ENCODE measurements at places on chromosomes 2 and 18.

- no peak for DNase-seq
Observed at GRCh38 chr2:111155610-111156009, 34.9 kb downstream of the BCL2L11 start.

DNA sequence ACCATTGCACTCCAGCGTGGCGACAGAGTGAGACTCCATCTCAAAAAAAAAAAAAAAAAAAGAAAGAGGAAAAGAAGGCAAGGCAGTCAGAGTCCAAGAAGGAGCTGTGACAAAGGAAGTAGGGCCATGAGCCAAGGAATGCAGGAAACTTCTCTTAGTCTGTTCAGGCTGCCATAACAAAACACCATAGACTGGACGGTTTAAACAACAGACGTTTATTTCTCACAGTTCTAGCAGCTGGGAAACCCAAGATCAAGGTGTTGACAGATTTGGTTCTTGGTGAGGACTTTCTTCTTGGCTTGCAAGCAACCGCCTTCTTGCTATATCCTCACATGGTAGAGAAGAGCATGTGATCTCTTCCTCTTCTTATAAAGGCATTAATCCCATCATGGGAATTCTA, 13.1 kb upstream of the SUMO1 start:
- no peak for DNase-seq

DNA sequence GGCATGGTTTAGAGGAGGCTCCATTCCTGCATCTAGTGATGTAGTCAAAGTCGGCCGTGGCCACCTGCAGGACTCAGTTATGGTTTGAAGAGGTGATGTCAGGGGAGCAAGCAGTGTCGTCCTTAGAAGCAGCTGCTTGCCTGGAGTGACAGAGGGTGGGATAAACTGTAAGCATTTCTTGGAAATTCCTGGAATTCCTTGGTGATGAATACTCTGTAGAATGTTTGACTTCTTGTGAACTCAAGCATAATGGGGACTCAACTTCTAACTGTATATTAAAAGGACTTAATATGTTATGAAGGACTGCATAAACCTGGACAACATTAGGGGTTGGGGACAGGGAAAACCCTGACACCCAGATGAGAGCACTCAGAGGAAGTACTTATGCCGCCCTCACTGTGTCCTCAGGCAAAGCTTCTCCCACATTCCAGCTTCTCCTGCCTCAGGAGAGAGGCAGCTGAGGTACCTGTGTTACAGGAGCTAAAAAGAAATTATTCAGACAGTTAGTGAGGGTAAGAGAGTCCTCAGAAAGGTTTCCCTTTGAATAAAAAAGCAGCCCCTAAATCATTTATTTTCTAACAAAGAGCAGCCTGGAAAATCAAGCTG, 459.9 kb upstream of the CELF4 start:
- DNase-seq: no peak

DNA sequence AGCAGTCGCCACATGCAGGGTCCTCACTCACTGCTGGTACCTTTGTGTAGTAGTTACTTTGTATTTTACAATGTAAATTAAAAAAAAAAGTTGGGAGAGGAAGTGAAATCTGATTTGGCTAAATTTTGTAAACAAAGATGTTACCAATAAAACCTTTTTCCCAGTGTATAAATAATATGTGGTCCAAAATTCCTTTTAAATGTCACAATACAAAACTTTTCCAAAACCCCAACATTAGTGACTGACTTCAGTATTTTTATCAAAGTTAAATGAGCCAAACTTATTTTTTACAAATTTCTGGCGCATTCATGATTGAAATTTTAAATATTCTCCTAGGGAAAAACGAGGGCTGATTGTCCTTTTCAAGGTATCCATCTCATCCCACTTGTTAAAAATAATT, 239.9 kb downstream of the AGAP1 start:
- no peak for DNase-seq

- DNase-seq: no peak
Observed at GRCh38 chr2:237433920-237434676, 20.1 kb upstream of the COL6A3 start.

DNA sequence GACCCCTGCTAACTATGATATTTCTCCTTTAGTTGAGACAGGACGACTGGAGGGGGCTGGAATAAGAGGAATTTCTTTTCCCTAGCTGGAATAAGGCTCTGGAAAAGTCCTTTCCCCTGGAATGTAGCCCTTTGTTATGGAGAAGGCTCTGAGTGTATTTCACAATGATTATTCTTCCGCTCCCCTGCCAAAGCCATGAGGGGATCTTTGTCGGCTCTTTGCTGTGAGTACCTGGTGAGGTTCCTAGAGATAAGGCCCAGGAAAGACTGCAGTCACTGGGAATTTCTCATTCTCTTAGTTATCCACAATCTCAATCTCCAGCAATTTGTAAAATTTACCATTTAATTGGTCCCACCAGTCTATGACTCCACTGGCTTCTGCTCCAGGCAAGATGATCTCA, 340.2 kb upstream of the HNRNPA3 start:
- no peak for DNase-seq

- DNase-seq: no peak
Observed at GRCh38 chr2:158656492-158657229, 138.5 kb upstream of the DAPL1 start.

GRCh38 chr2:46298522-46299353, 1.5 kb downstream of the EPAS1 start:
- peak; percentile 68 for DNase-seq
